ENCODE measurements at places on chromosomes 7 and 10.

GRCh38 chr10:31347705-31348104, 28.7 kb downstream of the ZEB1 start:
- no peak for DNase-seq

DNA sequence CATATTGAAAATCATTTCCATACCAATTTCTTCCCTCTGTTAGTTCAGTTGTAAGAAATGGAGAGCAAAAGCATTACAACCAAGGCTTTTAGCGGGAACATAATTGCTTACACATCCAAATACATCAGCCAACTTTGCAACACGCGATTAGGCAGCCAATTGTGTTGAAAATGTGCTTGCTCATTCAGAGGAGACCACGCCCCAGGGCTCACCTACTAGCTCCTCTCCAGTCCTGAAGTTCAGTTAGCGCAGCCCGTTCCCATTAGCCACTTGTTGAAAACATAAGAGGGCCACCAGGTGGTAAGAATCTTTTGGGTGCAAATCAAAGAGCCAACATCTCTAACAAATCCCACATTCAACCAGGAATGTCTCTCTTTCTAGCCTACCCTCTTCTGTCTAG, 213.2 kb upstream of the MDFIC start:
- DNase-seq = no peak

DNA sequence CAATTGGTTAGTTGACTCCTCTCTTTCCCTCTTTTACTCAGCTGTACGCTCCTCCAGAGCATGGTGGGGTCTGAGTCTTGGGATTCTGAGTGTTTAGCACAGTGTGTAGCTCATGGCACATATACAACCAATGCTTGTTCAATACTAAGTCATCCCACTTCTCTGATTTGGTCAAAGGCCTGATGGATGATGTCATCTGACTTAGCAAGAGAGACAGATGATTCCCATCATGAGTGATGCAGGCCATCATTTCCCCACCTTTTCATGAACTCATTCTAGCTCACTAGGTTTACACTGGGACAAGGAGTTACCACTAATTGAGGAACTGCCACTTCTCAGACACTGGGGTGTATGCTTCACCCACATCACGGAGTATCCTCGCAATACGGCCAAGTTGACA, 3.8 kb downstream of the ICA1 start:
- no peak for DNase-seq

DNA sequence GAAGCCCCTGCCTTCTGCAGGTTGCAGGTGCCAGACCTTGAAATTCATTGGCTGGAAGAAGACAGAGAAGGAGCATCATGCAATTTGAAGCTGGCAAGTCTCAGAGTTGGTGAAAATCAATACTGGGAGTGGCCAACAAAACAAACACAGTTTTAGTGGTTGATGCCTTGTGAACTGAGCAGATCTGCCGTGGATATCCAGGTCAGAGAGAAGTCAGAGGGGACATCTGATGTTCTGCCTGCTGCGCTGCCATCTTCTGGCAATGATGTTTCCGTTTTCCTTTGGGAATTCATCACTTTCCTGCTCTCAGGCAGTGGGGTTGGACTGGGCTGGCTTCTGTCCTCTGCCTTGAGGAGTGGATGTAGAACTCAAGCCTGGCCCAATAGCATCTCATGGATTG, 132.0 kb downstream of the RPS24 start:
- peak; percentile 18 for DNase-seq

GRCh38 chr7:1725199-1725690, 55.2 kb downstream of the ELFN1 start:
- DNase-seq = no peak

DNA sequence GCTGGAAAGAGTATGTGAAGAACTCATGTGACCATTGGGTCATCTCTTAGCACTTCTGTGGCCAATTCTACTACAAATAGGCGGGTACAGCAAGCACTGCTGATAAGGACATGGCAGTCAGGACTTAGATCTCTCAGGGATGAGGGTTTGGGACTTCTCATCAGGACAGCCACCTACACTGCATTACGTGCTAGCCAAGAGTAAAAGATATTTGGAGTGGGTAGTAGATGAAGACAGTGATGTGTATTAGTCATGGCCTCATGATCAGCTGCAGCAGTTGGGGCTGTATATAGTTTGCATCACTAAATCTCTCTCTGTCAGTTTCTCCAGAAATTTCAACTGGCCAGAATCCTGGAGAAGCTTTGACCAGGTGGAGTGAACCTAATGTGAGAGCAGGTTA, 9.2 kb downstream of the TAS2R60 start:
- no peak for DNase-seq

- peak; percentile 57 for DNase-seq
Observed at GRCh38 chr7:102287111-102287980, 678 bp downstream of the SH2B2 start.

GRCh38 chr7:13949445-13949844, 40.0 kb downstream of the ETV1 start:
- DNase-seq = no peak

GRCh38 chr7:105444342-105444987, 55.7 kb upstream of the SRPK2 start:
- no peak for DNase-seq

DNA sequence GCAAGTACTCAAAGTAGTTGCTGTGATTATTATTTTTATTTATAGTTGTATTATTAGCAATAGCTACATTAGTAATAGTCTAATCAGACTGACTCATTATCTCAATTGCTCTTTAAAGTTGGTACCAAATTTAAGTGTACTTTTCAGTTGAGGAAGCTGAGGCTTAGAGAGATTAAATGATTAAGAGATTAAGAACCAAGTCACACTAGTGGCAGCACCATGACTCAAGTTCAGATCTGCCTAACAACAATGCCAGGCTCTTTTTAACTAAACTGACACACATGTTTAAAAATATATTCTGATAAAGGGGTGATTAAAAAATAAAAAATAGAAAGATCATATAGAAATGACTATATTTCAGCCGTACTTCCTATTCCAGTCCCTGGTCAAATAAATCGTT, 42.0 kb downstream of the FZD1 start:
- DNase-seq = no peak

- DNase-seq = peak; percentile 8
Observed at GRCh38 chr7:79461660-79462059, 8.2 kb upstream of the MAGI2 start.

GRCh38 chr7:108266491-108266890, 136.3 kb upstream of the LAMB4 start:
- no peak for DNase-seq

- no peak for DNase-seq
Observed at GRCh38 chr7:11552676-11553296, 279.2 kb downstream of the THSD7A start.

DNA sequence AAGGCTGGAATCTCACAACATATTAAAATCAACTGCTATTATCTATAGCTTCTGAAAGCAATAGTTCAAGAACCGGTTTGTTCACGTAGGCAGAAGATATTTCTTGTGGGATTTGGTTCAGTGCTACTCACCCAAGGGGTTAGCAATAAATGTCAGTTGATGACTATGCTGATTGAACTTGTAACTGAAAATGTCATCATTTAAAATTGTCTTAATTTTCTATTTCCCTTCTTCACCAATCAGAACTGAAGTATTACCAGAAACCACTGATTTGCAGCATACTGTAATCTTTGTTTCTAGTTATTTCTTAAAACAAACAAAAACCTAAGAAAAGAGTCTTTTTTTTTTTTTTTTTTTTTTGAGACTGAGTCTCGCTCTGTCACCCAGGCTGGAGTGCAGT, 46.1 kb downstream of the CPEB3 start:
- DNase-seq = no peak

GRCh38 chr7:36607721-36608095, 116.6 kb downstream of the AOAH start:
- no peak for DNase-seq

DNA sequence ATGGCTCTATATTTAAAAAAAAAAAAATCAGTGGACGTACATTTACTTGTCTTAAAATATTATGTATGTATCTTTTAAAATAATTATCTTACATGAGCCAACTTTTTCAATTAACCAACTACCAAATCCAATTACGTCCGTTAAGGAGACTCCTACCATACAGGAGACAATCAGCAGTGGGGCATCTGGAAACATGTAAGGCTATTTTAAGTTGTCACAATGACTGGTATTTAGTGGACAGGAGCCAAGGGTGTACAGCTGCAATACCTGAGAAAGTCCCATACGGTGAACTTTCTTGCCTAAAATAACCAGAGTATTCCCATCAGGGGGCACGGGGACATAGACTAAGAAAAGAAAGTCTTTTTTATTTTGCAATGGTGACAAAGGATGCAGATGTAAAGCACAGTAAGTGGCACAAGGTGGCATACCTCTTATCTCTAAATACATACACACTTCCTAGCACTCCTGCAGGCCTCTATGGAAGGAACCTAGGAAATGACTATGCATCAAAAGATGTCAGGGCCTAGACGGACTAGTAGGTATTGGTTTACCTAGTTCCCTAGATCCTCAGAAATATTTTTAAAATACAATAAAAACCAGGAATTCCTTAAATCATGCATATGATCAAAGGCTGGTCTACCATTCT, 16.0 kb upstream of the TLL2 start:
- DNase-seq = no peak

DNA sequence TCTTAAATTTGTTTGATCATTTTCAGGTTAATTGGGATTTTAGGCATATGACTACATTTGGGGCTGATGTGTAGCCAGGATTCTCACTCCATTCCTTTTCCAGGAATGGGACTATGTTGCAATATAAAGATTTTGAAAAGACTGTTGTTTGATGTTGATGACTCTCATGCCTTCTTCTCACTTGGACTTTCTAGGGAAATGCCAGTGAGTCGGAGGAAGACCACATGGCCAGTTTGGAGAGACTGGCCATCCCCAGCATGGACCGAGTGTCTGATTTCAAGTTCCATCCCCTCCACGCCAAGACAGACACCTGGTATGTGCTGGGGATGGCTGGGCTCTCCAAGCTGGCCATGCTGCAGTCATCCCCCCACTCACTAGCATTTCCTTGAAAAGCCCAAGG, 5.5 kb downstream of the IGFBP3 start:
- no peak for DNase-seq

GRCh38 chr7:21967598-21968003, 21.9 kb upstream of the CDCA7L start:
- no peak for DNase-seq

DNA sequence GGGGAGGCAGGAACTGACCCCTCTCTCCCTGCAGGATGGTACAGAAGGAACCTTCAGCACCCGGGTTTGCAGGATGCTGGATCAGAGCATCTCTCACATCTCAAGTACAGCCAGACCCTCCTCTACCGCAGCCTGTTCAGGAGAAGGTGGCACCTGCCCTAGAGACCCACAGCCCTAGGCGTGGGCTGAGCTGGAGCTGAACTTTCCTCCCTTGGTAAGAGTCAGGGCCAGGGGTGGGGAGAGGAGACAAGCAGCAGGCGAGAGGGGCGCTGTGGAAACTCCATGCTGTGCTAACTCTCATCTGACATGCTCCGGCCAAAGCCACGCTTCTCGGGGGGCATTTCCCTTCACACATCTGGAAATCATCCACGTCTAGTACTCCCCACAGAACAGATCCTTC, 154.4 kb downstream of the DIP2C start:
- DNase-seq = no peak

DNA sequence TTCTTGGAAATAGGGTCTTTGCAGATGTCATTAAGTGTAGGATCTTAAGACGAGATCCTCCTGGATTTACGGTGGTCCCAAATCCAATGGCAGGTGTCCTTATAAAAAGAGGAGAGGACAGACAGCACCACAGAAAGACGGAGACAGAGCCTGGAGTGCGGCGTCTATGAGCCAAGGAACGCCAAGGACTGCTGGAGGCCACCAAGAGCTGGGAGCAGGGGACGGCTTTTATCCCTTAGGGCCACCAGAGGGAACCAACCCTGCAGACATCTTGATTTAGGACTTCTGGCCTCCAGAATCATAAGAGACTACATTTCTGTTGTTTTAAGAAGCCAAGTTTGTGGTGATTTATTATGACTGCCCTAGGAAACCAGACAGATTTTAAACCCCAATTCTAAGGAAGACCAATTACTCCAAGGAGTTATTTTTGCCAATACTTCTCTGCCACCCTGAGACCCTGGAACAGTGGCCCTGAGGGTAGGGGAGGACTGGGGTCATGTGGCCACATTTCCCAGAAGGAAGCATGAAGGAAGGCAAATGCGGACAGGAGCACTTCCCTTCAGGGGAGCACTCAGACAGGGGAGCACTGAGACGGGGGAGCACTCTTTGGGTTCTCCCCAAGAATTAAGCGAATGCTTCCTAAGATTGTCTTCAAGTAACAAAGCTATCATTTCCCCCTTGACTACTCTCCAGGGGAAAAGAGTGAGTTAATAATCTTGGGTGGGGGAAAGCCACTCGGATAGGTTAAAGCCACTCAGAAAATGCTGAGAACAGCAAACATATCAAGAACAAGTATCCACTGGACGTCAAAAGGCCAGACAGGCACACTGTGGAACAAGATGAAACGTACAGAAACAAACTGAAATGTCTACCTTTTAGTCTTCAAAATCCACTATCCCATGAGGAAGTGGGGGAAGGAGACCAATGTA, 67.5 kb downstream of the CHST15 start:
- no peak for DNase-seq

GRCh38 chr10:129030603-129030895, 436.5 kb upstream of the MGMT start:
- no peak for DNase-seq

- DNase-seq = no peak
Observed at GRCh38 chr7:143362131-143363015, at the start of gene FAM131B. Gene FAM131B, minus strand, starts transcription at chr7:143362713. Its CDS starts 110 bp downstream, at chr7:143362603.

DNA sequence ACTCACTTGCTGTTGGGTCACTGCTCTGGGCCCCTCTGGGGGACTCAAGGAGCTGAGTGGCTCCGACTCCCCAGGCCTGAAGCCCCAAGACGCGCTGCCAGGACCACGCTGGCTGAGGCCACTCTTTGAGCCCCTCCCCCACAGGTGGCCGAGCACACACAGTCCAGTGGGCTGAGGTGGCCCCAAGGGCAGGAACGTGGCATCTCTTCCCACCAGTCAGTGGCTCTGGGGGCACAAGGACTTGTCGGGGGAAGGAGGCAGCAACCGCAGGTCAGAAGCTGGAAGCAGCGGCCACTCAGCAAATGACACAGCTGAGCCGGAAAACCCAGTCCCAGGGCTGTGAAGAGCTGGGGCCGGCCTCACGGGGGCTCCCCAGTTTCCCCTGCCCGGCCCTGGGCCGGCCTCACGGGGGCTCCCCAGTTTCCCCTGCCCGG, 24.1 kb downstream of the GRIFIN start:
- DNase-seq = no peak

DNA sequence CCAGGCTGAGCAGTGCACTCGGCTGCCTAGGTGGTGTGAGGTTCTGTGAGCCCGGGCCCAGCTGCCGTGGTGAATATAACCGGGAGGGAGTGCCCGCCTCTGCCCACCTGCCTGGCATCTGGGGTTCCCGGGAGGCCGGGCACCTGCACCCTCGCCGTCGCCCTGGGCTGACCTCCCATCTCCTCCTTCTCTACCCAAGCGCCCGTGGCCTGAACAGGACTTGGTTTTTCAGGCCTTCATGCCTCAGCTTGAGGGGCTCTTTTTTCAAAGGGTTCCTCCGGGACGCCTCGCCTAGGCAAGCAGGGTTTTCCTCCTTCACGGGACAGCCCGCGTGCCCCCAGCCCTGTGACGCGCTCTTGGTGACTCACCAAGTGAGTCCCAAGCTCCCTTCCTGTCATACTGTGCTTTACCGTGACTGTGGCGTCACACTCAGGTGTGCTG, 9.9 kb downstream of the INPP5A start:
- no peak for DNase-seq

Measured in HTR-8/SVneo (cell line).